ENCODE measurements at places on chromosomes 16 and 17.
A peak's percentile ranks its signal among the peaks of the same experiment; 100 is the strongest.

DNA sequence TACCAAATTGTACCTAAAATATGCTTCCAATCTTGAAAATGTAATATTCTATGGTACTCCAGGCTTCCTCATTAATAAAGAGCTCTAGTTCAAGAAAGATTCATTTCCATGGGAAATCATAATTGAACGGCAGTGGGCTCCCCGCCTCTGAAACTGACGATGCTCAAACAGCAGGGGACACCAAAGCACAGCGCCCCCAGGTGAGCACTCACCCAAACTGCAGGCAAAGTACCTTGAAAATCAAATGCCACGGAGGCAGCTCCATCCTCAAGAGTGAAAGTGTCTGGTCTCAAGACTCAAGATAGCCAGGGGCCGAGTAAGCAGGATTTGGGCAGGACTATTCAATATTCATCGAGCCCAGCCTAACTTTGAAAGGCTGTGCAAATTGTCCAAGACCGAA is 217.4 kb upstream of the TNRC6C start:
- no peak for DNase-seq

GRCh38 chr16:86142801-86143236 is 243.9 kb downstream of the IRF8 start:
- no peak for DNase-seq

GRCh38 chr17:75517297-75517865 is 1.1 kb downstream of the TSEN54 start:
- no peak for DNase-seq

- no peak for DNase-seq
Observed at GRCh38 chr16:86059253-86060171, 160.6 kb downstream of the IRF8 start.

DNA sequence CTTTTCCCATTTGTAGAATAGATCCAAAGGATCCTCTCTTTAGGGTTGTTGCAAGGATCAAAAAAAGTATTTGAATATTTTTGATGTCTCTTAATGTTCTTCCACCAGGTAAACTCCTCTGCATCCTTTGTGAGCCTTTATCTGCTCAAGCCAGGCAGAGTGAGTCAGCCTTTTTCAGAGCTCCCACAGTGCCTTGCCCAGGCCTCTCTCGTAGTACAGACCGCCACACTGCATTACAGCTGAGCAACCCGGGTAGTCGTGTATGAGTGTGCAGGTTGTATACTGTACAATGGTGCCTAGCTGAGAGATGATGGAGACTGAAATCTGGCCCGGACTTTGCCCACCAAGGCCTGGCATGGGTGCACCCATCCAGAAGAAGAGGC is 20.9 kb downstream of the RHBDL3 start:
- DNase-seq: no peak

DNA sequence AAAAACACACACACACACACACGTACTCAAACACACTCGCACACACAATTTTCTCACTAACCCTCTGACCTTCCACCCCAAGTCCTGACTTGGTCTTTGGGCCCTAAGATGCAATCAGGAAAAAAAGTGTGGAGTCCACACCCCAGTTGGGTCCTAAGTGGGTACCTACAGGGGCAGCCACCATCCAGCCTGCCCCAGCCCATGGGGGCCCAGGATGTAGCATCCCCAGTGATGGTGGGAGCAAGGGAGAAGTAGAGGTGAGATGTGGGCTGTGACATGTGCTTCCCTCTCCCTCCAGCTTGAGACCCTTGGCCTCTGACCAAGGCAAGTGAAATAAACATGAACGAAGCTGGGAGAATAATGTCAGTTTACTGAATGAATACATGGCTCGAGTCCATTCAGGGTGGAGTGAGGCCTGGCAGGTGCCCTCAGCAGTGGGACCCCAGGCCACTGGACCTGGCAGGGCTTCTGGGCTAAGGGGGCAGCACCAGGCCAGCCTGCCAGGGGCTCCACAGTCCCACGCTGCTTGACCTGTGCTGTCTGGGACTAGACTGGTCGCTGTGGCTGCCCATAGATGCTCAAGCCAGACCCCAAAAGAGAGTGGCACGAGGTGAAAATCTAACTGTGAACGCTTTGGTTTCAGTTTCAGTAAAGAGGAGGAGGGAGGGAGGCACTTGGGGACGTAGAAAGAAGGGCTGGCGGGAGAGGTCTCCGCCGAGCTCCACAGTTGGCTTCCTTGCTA is 73.7 kb downstream of the MRC2 start:
- no peak for DNase-seq

GRCh38 chr17:4448197-4448980 is 14.6 kb downstream of the SPNS3 start:
- peak; percentile 2 for DNase-seq

DNA sequence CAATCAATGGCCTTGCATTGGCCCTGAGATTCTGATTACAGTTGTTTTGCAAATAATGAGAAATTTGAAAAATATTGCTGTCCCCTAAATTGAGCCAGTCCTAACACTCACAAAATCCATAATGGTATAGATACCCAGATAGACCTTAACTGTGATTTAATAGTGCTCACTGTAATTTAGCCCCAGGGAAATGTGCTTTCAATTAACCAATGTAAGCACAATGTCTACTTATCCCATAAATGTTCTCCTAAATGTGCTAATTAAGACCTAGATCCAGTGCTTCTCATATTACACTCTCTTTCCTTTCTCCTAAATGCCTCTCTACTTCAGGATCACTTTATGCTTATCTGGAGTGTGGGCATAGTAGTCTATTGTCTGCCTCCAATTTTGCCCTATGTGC is 417.8 kb upstream of the CCL2 start:
- DNase-seq: no peak

- peak; percentile 39 for DNase-seq
Observed at GRCh38 chr16:64122177-64122576, 999.7 kb downstream of the CDH11 start.

- DNase-seq: peak; percentile 53
Observed at GRCh38 chr16:89320782-89321501, 103.4 kb downstream of the ZNF778 start.

GRCh38 chr16:27660507-27660906 is 110.6 kb downstream of the KATNIP start:
- no peak for DNase-seq

GRCh38 chr17:14427900-14428647 is 127.2 kb downstream of the HS3ST3B1 start:
- DNase-seq: no peak

DNA sequence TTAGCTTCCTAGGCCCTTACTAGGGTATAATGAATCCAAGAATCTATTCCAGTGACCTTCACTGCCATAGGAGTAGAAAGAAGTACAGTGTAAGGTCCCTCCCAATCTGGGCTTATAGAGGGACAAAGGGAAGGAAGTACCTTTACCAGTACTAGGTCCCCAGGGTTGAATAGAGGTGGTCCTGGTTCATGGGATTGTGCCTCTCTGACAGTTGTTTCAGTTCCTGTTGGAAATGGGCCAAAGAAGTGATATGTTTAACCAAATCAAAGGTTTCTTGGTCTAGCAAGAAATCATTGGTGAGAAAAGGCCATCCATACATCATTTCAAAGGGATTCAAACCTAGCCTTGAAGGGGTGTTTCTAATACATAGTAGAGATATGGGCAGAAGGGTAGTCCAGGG is 16.0 kb upstream of the ZNHIT3 start:
- DNase-seq: no peak

- DNase-seq: no peak
Observed at GRCh38 chr16:75862098-75862386, 135.8 kb upstream of the CPHXL start.

GRCh38 chr17:46013502-46014165 is 14.6 kb downstream of the STH start:
- DNase-seq: peak; percentile 51

- DNase-seq: no peak
Observed at GRCh38 chr17:66893382-66893781, 58.5 kb downstream of the CACNG5 start.

- peak; percentile 13 for DNase-seq
Observed at GRCh38 chr16:2470603-2471015, 488 bp upstream of the NTN3 start.

DNA sequence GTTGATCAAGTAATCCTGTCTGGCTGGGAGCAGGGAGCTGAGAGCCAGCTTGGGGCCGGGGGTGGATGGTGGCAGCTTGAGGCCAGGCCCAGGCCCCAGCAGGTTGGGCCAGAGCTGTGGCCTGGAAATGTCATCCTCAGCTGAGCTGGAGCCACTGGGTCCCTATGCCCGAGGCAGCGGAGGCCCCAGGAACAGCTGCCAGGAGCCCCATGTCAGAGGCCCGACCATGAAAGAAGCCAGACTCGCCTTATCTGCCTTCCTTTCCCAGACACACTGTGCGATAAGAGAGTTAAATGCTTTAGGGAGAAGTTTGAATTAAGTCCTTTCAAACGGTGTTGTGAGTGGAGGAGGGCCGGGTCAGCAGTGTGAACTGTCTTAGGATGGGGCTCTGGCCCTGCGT is 3.5 kb downstream of the SMTNL2 start:
- no peak for DNase-seq

DNA sequence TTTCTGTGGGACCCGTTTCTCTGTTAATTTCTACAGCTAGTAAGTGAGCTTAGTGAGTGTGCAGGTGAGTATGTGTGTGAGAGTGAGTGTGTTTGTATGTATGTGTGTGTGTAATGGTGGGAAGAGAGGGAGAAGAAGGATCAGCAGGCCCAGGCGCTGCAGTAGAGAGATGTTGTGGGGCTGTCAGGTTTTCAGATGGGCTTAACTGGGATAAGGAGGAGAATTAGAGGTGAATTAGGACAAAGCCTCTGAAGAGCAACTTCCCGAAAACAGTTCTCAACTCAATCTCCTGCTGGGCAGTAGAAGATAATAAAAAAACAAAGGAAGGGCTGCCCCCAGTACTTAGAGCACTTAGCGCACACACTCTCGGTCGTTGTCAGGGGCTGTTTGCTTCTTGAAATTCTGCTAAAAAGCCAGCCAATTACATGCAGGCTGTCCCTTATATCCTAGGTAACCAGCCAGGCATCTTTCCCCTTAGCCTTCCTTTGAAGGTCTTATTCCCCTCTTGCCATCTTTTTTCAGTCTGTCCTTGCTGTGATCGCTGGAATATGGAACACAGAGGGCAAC is 63.4 kb downstream of the CLEC16A start:
- no peak for DNase-seq

DNA sequence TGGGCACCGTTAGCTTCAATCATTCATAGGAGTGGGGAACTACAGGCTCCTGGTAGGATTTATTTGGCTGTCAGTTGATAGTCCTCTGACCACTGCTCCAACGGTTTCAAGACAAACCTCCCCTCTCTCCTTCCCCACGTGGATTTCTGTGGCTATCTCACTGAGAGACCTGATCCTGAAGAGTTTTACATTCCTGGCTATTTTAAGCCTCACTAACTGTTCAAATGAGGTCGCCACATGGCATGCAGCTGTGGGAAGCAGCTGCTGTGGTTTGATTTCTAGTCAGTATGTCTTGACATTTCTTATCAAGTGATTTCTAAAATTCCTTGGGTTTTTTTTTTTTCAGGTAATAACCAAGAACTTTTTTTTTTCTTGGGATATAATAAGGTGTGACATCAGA is 38.3 kb downstream of the CDK5R1 start:
- peak; percentile 85 for DNase-seq

- no peak for DNase-seq
Observed at GRCh38 chr17:56603486-56604238, 10.2 kb downstream of the NOG start.

DNA sequence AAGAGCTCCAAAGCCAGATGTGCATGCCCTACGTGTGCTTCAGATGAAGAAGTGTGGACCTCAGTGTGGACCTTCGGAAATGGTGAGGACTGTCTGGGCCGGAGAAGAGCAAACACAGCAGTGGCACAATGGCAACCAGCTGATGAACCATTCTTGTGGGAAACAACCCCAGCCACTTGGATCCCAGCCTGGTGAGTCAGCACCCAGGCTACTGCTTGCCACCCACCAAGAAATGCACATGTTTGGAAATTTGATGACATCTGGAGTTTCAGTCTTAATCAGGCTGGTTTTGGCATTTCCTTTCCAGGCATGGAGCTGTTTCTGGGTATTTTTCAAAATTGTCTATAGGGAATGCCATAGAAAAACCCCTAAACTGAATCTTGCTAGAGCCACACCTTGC is 42.7 kb downstream of the DYNLRB2 start:
- DNase-seq: peak; percentile 73

DNA sequence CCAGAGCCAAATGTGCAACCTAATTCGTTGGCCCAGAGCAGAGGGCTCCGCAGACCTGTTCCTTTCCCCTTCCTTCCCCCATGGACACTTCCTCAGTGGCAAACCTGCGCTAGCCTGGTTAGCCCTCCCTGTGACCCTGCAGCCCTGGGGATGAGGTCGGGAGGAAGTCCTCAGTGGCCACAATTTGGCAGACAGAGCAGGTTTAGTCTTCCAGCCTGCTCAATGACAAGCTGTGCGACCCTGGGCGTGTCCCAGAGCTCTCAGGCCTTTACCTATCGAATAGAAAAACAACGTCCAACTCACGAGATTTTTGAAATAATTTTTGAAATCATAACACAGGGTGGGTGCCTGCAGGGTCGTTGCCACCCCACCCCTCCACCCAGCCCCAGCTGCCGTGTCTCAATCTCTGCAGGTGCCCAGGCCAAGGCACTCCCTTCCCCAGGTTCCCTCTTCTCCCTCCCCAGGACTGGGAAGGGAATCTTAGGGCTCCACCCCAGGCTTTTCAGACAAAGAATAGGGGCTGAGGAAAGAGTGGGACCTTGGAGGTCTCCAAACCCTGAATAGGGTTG is 1.4 kb downstream of the HBM start:
- DNase-seq: no peak

DNA sequence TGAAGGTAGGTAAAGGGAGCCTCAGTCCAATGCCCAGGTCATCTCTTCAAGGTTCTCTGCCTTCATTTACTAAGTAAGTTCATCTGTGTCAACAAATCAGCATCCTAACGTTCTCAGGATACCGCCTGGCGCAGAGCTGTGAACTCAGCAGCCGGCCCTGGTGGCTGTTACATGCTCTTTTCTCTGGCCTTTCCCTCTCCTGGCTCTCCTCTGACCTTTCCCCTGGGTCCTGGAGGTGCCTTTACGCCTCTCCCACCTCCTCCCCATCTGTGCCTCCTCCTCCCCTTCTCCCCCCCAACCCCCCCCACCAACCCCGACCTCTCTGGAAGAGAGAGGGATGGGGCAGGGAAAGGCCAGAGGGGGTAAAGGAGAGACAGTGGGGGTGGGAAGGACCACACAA is 19.5 kb downstream of the COTL1 start:
- no peak for DNase-seq

GRCh38 chr16:80509872-80510271 is 30.9 kb upstream of the DYNLRB2 start:
- DNase-seq: no peak

- DNase-seq: no peak
Observed at GRCh38 chr17:38333635-38334295, 10.0 kb downstream of the GPR179 start.

- no peak for DNase-seq
Observed at GRCh38 chr16:8708536-8708935, 34.1 kb downstream of the ABAT start.

All from fibroblast of upper back skin (primary cell).